T-cell (primary cell): ENCODE measurements at places on chromosomes 5 and 9.

GRCh38 chr5:95620870-95621838 is 1.3 kb downstream of the GPR150 start:
- peak; percentile 4 for DNase-seq
- H3K4me1 ChIP-seq: peaks cover 41% of the 10 kb centered on the region
- peak overlapping the region; percentile 66 for H3K4me3 ChIP-seq
- H3K36me3 ChIP-seq: no peaks in the 10 kb centered on the region
- H3K27me3 ChIP-seq: peaks cover 5% of the 10 kb centered on the region

GRCh38 chr5:87347272-87347671 is 65.5 kb downstream of the CCNH start:
- DNase-seq: no peak
- H3K36me3 ChIP-seq: no peaks in the 10 kb centered on the region
- H3K27me3 ChIP-seq: no peaks in the 10 kb centered on the region

DNA sequence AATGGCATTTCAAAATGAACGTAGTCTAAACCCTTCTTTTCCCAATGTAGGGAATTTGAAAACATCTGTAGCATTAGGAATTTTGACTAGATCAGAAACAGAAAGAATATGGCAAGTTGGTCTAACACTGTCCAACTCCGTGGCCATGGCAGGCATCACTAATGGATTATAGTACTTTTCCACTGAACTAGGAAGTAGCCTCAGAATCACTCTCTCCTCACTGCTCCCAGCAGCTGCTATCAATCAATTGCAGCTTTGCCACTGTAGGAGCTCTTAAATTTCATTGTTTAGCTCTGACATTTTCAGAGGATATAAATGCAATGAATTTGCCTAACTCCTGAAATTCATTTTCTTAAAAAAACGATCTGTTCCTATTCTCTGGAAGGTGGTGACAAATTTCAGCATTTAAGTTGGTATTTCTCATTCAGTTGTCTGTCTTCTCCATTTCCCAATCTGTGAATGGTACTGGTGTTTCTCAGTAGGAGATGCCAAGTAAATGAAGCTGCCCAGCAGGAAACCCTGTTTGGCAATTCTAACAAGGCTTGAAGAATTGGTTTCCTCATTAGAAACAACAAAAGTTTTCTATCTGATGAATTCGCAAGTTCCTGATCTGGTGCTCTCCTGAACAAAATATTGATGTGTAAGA is 64.7 kb downstream of the TLR4 start:
- H3K4me3 ChIP-seq: no peak overlapping the region
- H3K27ac ChIP-seq: no peak overlapping the region
- no peak for DNase-seq
- no peaks in the 10 kb centered on the region for H3K4me1 ChIP-seq
- no peaks in the 10 kb centered on the region for H3K36me3 ChIP-seq
- no peaks in the 10 kb centered on the region for H3K27me3 ChIP-seq

- DNase-seq: no peak
- no peaks in the 10 kb centered on the region for H3K36me3 ChIP-seq
- no peak overlapping the region for H3K4me3 ChIP-seq
- H3K27ac ChIP-seq: no peak overlapping the region
- H3K4me1 ChIP-seq: no peaks in the 10 kb centered on the region
These were observed 1.9 kb upstream of the KCNIP1 start for GRCh38 chr5:170501931-170502330.

DNA sequence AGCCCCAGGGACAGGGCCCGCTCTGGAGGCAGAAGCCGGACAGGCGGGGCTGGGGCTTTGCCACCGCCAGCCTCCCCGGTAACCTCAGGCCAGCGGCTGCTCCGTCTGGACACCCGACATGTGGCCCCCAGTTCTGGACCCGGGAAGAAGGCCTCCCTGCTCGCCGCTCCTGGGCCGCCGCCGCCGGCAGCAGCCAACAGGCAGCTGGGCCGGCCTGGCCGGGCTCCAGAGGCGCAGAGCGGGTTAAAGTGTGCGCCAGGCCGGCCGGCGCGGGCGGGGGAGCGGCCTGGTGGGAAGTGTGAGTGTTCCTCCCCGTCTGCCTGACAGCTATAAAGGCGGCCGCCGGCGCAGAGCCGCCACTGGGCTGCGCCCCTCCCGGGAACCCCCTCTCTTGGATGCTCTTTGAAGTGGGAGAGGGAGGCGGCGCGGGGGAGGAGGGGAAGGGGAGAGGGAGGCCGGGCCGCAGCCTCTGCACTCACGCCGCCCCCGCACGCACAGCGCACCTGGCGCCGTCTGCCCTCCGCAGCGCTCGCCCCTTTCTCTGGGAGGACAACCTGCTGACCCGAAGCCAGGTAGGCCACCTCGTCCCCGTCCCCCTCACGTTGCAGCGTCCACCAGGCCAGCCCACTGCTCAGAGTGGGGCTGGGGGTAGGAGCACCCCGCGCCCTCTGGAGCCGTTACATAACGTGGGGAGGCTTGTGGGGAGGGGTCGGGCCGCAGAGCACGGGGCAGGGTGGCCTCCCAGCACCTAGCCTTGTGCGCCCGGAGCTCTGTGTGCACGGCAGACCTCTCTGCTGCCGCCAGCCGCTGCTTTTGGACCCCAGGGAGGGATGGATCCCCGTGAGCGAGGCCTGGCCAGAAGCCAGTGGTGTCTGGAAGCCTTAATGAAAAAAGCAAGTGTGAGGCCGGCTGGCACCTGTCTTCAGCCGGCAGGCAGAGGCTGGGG is at the start of gene ADAMTSL2:
ADAMTSL2 (plus strand) TSS at position 359 of the 946 bp plus-strand sequence. CDS start 2,009 bp downstream, outside the sequence.
- H3K27me3 ChIP-seq: no peaks in the 10 kb centered on the region
- DNase-seq: peak; percentile 15
- H3K4me1 ChIP-seq: peaks cover 17% of the 10 kb centered on the region
- H3K4me3 ChIP-seq: peak within 1 kb of the TSS; percentile 51
- H3K27ac ChIP-seq: no peak within 1 kb of the TSS

DNA sequence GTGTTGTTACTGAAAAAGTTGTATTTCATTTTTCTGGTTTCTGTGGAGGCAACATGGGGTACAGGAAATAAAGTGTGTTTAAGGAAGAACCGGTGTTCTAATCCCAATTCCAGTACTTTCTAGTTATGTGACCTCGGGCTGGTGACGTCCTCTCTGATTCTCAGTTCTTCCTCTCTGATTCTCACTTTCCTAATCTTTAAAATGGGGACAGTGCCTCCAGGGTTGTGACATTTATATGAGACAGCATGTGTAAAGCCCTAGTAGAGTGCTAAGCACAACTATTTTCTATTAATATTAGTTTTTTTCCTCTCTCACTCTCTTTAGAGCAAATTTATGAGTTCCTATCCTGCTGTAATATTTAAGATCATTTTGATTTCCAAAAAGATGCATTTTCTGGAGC is 50.9 kb upstream of the PTPDC1 start:
- no peak for DNase-seq
- no peak overlapping the region for H3K4me3 ChIP-seq
- peaks cover 4% of the 10 kb centered on the region for H3K27me3 ChIP-seq
- H3K4me1 ChIP-seq: peaks cover 2% of the 10 kb centered on the region
- no peak overlapping the region for H3K27ac ChIP-seq

DNA sequence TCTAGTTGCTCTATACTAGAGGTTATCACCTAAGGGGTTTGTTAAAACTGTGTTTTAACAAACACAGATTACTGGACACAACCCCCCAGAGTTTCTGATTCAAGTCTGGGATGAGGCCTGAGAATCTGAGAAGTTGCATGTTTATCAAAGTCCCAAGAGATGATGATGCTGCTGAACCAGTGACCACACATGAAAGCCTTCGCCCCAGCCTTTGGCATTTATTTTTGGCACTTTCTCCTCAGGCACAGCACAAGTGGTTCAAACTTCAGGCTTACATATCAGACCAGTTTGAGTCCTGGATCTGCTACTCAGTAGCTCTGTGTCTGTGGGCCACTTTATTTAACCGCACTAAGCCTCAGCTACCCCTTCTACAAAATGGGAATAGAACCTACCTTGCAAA is 407.2 kb upstream of the PIK3R1 start:
- H3K27me3 ChIP-seq: no peaks in the 10 kb centered on the region
- no peak overlapping the region for H3K4me3 ChIP-seq
- H3K4me1 ChIP-seq: no peaks in the 10 kb centered on the region
- no peak for DNase-seq

GRCh38 chr5:32498484-32498883 is 53.9 kb upstream of the ZFR start:
- no peaks in the 10 kb centered on the region for H3K27me3 ChIP-seq
- no peak overlapping the region for H3K27ac ChIP-seq
- H3K36me3 ChIP-seq: no peaks in the 10 kb centered on the region
- no peak for DNase-seq
- H3K4me3 ChIP-seq: no peak overlapping the region

GRCh38 chr5:14331386-14331781 is 188.2 kb downstream of the TRIO start:
- no peaks in the 10 kb centered on the region for H3K27me3 ChIP-seq
- no peaks in the 10 kb centered on the region for H3K36me3 ChIP-seq
- H3K4me1 ChIP-seq: peaks cover 2% of the 10 kb centered on the region
- no peak overlapping the region for H3K27ac ChIP-seq
- no peak for DNase-seq

DNA sequence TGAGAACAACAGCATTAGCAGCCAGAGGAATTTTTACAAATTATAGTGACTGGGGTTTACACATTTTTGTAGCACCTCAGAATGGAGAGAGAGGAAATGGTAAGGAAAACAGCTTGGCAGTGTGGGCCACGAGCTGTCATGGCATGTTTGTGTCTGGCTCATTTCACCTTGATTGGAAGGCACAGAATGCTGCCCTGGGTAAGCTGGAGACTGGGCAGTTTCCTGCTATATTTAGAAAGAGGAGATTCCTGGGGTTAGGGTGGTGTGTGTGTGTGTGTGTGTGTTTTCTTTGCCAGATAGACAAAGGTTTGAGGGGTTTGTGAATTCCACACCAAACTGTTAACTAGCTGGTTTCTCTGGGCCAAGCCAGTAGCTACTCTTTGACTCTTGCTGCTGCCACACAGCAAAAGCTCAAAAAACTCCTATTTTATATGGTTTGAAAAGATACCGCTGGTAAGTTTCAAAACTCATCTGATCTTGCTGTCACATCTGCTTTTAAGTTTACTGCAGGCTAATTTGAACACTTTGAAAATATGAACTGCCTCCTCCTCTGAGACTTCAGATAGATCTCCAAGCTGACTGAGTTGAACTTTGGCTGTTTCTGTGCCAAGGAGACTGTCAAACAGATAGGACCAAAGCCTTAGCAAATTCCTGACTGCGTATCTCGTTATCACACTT is 9.1 kb downstream of the ARHGAP26 start:
- H3K27ac ChIP-seq: no peak overlapping the region
- no peaks in the 10 kb centered on the region for H3K36me3 ChIP-seq
- DNase-seq: no peak
- no peak overlapping the region for H3K4me3 ChIP-seq

DNA sequence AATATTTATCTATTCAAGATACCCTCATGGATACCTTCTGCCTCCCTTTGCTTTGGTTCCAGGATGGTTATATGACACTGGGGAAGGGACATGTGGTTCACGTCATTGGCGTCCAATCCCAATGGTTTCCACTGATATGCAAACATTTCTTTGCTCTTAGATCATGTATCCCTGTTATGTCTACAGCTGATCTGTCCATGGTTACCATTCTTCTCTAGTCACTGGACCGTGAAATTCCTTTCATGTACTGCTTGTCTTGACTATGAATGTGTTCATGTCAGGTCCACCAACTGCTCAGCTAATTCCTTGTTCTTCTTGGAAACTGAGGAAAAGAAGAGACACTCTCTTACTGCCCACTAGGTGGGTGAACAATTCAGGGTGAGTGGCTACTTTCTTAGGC is 391.1 kb upstream of the ZNF608 start:
- H3K36me3 ChIP-seq: no peaks in the 10 kb centered on the region
- H3K27me3 ChIP-seq: no peaks in the 10 kb centered on the region
- no peak overlapping the region for H3K27ac ChIP-seq
- no peak overlapping the region for H3K4me3 ChIP-seq

- H3K27ac ChIP-seq: no peak overlapping the region
- no peaks in the 10 kb centered on the region for H3K36me3 ChIP-seq
- no peak for DNase-seq
- no peak overlapping the region for H3K4me3 ChIP-seq
These were observed 39.3 kb upstream of the GABRB2 start for GRCh38 chr5:161585798-161586197.

DNA sequence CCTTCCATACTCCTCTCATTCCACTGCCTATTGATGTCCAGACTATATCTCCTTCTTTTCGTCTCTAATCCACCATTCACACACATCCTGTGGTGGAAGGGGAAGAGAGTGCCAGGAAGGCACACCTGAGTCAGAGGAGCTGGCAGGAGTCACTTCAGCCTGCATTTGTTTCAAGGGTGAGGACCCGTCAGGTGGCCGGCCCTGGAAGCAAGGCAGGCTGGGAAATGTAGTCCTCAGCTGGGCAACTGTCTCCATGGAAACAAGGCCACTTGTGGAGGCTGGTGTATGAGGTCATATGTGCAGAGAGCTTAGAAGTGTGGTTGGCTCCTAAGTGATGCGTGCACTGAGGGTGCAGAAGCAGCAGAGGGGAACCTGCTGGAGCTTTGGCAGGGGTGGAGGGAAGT is 278.4 kb downstream of the NSG2 start:
- no peaks in the 10 kb centered on the region for H3K36me3 ChIP-seq
- no peak for DNase-seq
- no peak overlapping the region for H3K27ac ChIP-seq
- H3K27me3 ChIP-seq: peaks cover 37% of the 10 kb centered on the region
- no peaks in the 10 kb centered on the region for H3K4me1 ChIP-seq
- no peak overlapping the region for H3K4me3 ChIP-seq

GRCh38 chr9:77789891-77790290 is 141.8 kb upstream of the GNA14 start:
- no peaks in the 10 kb centered on the region for H3K4me1 ChIP-seq
- no peak overlapping the region for H3K27ac ChIP-seq
- no peaks in the 10 kb centered on the region for H3K27me3 ChIP-seq
- no peak for DNase-seq

GRCh38 chr5:66621146-66621545 is 25.0 kb downstream of the MAST4 start:
- H3K36me3 ChIP-seq: no peaks in the 10 kb centered on the region
- no peaks in the 10 kb centered on the region for H3K27me3 ChIP-seq
- DNase-seq: no peak

GRCh38 chr9:88812938-88813637 is 178.2 kb upstream of the S1PR3 start:
- H3K36me3 ChIP-seq: no peaks in the 10 kb centered on the region
- no peak overlapping the region for H3K27ac ChIP-seq
- peaks cover 31% of the 10 kb centered on the region for H3K27me3 ChIP-seq

- H3K4me3 ChIP-seq: no peak overlapping the region
- no peaks in the 10 kb centered on the region for H3K4me1 ChIP-seq
- H3K27ac ChIP-seq: no peak overlapping the region
- no peak for DNase-seq
These were observed 55.3 kb upstream of the ANGPTL2 start for GRCh38 chr9:127177665-127178265.

- no peak for DNase-seq
- no peak overlapping the region for H3K27ac ChIP-seq
- no peaks in the 10 kb centered on the region for H3K27me3 ChIP-seq
- no peaks in the 10 kb centered on the region for H3K4me1 ChIP-seq
- no peak overlapping the region for H3K4me3 ChIP-seq
These were observed 147.5 kb upstream of the CDKN2B start for GRCh38 chr9:22156586-22156985.

DNA sequence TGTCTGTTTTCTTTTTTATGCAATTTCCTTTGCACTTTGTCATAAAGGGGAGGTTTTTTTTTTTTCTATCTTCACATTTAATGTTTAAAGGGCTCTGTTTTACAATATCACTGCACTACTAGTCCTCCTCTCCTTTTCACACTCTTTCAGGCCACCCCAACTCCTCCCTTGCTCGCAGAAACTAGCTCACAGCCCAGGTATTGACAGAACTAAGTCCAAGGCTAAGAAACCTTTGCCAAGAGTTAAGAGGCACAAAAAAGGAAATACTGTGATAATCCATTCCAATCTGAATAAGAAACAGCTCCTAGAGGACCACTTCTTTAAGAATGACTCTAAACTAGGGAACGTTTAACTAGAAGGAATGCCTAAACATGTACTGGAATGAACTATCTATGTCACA is 1.1 kb upstream of the FGF10 start:
- no peak overlapping the region for H3K4me3 ChIP-seq
- peaks cover 17% of the 10 kb centered on the region for H3K27me3 ChIP-seq
- H3K4me1 ChIP-seq: no peaks in the 10 kb centered on the region
- no peaks in the 10 kb centered on the region for H3K36me3 ChIP-seq
- H3K27ac ChIP-seq: no peak overlapping the region
- DNase-seq: no peak
